ENCODE measurements at places on chromosomes 3 and 15.

DNA sequence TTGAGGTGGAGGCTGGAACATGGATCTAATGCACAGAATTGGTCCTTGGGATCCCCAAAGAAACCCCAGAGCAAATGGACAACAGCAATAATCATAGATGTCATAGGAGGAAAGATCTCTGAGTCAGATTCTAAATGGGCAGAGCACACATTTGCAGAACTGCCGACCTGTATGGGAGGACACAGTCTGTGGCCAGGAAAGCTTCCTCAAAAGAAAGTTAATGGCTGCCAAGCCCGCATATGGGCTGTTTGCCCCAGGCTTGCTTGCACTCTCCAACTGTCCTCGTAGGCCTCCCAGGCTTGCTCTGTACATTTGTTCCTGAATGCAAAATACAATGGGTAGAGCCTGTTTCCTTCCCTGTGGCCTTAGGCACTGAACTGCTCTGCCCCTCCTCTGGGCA is 102.0 kb upstream of the PLXNA1 start:
- DNase-seq, result no peak
- no peaks in the 10 kb centered on the region for H3K4me1 ChIP-seq
- H3K36me3 ChIP-seq, result no peaks in the 10 kb centered on the region
- no peak overlapping the region for H3K4me3 ChIP-seq
- no peaks in the 10 kb centered on the region for H3K27me3 ChIP-seq
- no peak overlapping the region for H3K27ac ChIP-seq

DNA sequence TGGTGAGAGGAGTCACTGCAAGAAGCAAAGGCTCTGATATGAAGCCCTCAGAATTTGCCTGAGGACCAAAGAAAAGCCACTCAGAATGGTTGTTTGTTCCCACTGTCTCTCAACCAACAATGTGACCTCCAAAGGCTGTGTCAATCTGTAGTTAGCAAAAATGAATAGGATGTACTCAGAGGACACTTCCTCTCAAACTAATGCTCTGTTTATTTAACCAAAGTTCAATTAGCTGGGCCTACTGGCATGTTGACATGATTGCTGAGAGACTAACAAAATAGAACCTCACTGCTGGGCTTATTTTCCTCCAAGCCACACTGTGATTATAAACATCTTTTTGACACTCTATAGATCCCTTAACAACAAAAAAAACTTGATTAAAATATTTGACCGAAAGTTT is 522.5 kb downstream of the OCA2 start:
- H3K27ac ChIP-seq, result no peak overlapping the region
- no peak overlapping the region for H3K4me3 ChIP-seq
- DNase-seq, result no peak
- no peaks in the 10 kb centered on the region for H3K27me3 ChIP-seq
- no peaks in the 10 kb centered on the region for H3K4me1 ChIP-seq

GRCh38 chr3:192917028-192917403 is 640 bp downstream of the MB21D2 start:
- no peaks in the 10 kb centered on the region for H3K36me3 ChIP-seq
- peak; percentile 63 for DNase-seq
- H3K27ac ChIP-seq, result peak overlapping the region; percentile 91

DNA sequence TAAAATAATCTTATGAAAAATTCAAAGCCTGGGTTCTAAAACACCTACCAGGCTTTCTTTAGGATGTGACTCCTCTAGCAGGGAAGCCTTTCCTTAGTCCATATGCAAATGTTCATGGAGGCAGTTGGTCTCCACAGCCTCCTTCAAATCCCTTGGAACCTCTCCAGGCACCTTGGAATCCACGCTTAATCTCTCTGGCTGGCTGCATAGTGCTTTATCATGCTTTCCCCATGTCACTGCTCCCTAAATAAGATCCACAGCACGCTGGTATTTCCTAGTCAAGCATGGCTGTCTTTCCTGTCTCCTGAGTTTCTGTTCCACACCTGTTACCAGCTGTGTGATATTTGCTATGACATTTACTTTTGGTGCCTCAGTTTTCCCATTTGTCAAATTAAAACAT is 71.3 kb downstream of the CLSTN2 start:
- no peak for DNase-seq
- H3K4me1 ChIP-seq, result peaks cover 7% of the 10 kb centered on the region
- no peaks in the 10 kb centered on the region for H3K27me3 ChIP-seq
- no peaks in the 10 kb centered on the region for H3K36me3 ChIP-seq
- H3K4me3 ChIP-seq, result no peak overlapping the region
- H3K27ac ChIP-seq, result no peak overlapping the region

DNA sequence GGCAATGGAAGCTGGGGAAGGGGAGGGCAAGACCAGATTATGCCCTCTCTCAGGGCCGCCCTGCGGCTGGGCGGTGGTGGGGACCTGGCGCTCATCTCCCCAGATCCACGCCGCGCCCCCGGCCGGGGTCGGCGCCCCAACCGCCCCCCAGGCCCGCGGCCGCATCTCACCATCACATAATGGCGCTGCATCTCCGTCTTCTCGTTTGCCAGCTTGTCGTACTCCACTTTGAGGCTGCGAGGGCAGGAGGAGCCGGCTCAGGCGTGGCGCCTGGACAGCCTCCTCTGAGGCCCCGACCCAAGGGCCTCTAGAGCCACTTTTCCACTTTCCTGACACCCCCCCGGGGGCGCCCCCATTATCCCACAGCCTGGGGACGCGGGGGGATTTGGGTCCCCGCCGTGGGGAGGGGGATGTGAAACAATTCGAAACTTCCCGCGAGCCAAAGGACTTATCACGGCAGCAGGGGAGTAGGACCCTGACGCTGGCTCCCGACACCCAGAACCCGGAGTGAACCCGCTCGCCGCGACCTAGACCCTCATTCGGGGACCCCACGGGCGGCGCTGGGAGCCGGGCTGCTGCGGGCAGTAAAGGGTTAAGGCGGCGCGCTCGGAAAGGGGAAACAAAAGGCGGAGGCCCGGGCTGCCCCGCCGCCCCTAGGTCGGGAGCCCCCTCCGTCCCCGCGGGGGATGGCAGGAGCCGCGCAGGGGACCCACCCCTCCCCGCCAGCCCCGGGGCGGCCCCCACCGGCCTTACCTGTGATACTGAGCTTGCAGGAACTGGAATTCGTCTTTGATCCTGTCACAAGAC is 2.1 kb downstream of the TLE3 start:
- H3K4me3 ChIP-seq, result peak overlapping the region; percentile 97
- H3K27ac ChIP-seq, result peak overlapping the region; percentile 97
- H3K36me3 ChIP-seq, result peaks cover 18% of the 10 kb centered on the region
- DNase-seq, result peak; percentile 47

DNA sequence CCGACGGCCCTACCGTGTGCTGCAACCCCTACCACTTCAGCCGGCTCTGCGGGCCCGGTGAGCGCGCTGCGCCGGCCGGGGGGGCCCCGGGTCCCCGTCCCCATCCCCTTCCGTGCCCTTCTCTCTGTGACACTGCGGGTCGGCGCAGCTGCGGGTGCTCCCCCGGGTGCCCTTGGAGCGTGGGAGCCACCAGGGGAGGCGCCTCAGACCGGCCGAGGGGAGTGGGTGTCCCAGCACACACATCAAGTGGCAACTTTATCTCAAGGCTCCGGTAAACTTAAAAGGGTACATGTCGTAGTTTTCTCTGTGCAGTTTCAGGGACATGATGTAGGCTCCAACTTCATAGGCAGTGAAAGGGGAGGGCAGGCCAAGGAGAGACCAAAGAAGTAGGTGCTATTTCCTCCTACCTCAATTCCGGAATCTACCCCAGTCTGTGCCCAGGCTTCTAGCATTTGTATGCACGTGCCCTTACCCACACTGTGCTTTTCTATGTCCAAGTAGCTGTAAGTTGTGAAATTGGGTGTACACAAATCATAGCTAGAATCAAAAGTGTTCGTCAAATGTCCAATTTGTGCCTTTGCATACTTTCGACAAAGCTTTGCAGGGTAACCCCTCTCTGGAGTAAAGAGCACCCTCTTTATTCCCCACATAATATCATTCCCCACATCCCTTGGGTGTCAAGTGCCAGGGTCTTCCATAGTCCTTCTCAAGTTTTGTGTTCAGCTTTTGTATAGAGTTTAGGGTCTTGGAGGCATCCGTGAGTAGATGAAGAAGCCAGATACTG is 2.2 kb downstream of the SMAD6 start:
- no peaks in the 10 kb centered on the region for H3K36me3 ChIP-seq
- peak overlapping the region; percentile 97 for H3K4me3 ChIP-seq
- peak overlapping the region; percentile 86 for H3K27ac ChIP-seq
- H3K27me3 ChIP-seq, result no peaks in the 10 kb centered on the region

GRCh38 chr3:81684751-81685395 is 76.6 kb downstream of the GBE1 start:
- DNase-seq, result no peak
- no peaks in the 10 kb centered on the region for H3K27me3 ChIP-seq
- no peak overlapping the region for H3K4me3 ChIP-seq
- no peak overlapping the region for H3K27ac ChIP-seq
- H3K4me1 ChIP-seq, result no peaks in the 10 kb centered on the region

- DNase-seq, result peak; percentile 14
- H3K27me3 ChIP-seq, result no peaks in the 10 kb centered on the region
- no peak overlapping the region for H3K27ac ChIP-seq
- H3K36me3 ChIP-seq, result no peaks in the 10 kb centered on the region
Observed at GRCh38 chr3:102354818-102355515, 79.8 kb upstream of the ZPLD1 start.

DNA sequence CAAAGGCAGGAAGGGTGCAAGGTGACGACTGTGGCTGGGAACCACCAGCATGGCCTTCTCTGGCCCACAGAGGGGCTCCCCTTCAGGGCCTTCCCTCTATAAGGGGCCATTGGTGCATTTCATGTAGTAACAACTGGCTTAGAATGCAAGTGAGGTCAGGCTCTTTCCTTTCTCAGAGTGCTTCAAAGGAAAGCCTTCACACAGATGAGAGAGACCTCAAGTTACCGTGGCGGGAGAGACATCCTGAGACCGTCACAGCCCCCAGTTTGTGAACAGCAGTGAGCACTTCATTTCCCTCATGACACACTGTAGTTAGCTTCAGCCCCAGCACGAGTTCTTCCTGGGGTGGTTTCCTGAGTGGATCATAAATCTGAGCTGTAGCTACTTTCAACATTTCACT is 96.6 kb upstream of the LIMD1 start:
- no peak overlapping the region for H3K27ac ChIP-seq
- no peak overlapping the region for H3K4me3 ChIP-seq
- peak; percentile 60 for DNase-seq

DNA sequence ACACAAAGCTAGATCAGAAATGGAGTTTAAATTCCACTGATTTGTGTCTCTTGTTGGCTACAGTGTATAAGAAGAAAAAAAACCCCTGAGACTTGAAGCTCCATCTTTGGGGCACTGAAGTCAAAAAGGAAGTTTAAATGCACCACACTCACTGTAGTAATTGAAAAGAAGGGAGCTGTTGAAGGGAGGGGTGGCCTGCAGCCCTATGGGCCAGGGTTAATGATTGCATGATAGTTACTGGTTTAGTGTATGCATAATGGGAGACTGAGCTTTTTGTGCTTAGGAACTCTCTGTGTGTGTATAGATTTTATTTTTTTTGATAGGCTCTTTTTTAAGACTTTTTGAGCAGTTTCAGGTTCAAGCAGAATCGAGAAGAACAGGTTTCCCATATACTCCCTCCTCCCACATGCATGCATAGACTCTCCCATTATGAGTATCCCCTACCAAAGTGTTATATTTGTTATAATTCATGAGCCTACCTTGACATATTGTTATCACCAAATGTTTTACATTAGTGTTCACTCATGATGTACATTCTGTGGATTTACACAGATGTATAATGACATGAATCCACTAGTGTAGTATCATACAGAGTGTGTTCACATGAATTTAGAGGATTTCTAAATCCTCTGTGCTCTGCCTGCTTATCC is 88.2 kb downstream of the TNFAIP8L3 start:
- peaks cover 57% of the 10 kb centered on the region for H3K36me3 ChIP-seq
- DNase-seq, result no peak
- H3K27me3 ChIP-seq, result no peaks in the 10 kb centered on the region
- no peaks in the 10 kb centered on the region for H3K4me1 ChIP-seq

- DNase-seq, result no peak
- H3K4me3 ChIP-seq, result no peak overlapping the region
- H3K27me3 ChIP-seq, result no peaks in the 10 kb centered on the region
- H3K36me3 ChIP-seq, result no peaks in the 10 kb centered on the region
- no peaks in the 10 kb centered on the region for H3K4me1 ChIP-seq
Observed at GRCh38 chr3:21017115-21017852, 733.7 kb downstream of the ZNF385D start.

GRCh38 chr3:100697172-100697571 is 12.1 kb upstream of the TFG start:
- H3K4me3 ChIP-seq, result no peak overlapping the region
- no peaks in the 10 kb centered on the region for H3K36me3 ChIP-seq
- H3K27me3 ChIP-seq, result peaks cover 35% of the 10 kb centered on the region
- H3K4me1 ChIP-seq, result no peaks in the 10 kb centered on the region

GRCh38 chr3:122032531-122032930 is 10.5 kb upstream of the ILDR1 start:
- no peak for DNase-seq
- no peak overlapping the region for H3K27ac ChIP-seq
- peaks cover 3% of the 10 kb centered on the region for H3K27me3 ChIP-seq
- no peaks in the 10 kb centered on the region for H3K4me1 ChIP-seq
- H3K4me3 ChIP-seq, result no peak overlapping the region

GRCh38 chr3:194089357-194090177 is 46.4 kb upstream of the HES1 start:
- peak overlapping the region; percentile 50 for H3K27ac ChIP-seq
- no peaks in the 10 kb centered on the region for H3K36me3 ChIP-seq
- peak; percentile 40 for DNase-seq
- no peaks in the 10 kb centered on the region for H3K27me3 ChIP-seq

DNA sequence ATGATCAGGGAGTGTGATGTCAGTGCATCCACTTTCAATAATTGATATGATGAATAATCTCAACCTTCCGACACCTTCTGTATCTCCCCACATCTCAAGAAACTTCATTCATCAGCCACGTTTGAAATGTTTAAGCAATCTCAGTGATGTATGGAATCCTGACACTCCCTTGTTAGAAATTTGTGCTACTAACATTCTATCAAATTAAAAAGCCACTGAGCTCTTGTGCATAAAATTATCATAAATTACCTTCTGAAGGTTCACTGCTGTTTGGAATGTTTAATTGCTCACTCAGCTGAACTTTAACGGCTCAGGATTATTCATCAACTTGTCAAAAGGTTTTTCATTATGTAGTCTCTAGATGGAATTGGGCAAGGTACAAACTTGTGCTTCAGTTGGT is 108.4 kb upstream of the DPH6 start:
- H3K4me1 ChIP-seq, result no peaks in the 10 kb centered on the region
- H3K4me3 ChIP-seq, result no peak overlapping the region
- H3K27me3 ChIP-seq, result no peaks in the 10 kb centered on the region

DNA sequence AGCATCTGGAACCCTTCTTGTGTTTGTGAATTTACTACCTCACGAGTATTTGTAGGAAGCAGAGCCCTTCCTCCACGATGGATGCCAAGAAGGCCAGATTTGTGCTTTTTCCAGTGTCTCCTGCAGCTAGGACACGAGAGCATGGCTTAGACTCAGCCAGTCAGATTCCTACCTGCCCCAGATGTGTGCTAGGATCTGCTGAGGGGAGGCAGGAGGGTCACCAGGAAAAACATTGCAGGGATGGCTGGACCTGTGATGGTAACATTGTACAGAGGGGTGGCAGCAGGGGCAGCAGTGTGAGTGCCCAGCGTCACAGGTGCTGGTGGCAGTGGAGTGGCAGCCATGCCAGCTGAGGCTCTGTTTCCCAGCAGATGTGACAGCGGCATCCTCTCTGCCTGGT is 285.3 kb downstream of the FAM43A start:
- DNase-seq, result no peak
- no peaks in the 10 kb centered on the region for H3K36me3 ChIP-seq
- H3K27ac ChIP-seq, result no peak overlapping the region
- no peaks in the 10 kb centered on the region for H3K27me3 ChIP-seq
- no peaks in the 10 kb centered on the region for H3K4me1 ChIP-seq

Data from stomach (tissue), 19 donors.